ENCODE measurements at places on chromosomes 13 and 19.

DNA sequence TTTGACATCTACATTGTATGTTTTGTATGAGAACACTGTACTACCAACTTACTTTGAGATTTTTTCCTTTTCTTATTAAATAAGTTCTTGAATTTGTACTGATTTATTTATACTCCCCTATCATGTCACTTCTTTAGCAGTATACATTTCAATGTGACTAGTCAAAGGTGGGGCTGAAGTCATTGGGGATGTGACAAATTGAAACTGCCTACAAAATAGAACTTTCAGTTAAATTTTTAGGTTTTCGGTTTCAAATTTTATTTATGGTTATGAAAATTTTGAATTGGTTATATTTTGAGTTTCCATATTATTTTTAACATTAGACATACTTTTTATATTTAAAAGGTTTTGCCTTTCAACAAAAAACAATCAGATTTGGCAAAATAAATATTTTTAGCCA is 221.6 kb downstream of the NBEA start:
- no peak for DNase-seq

GRCh38 chr19:8302734-8303133 is 5.4 kb downstream of the CD320 start:
- no peak for DNase-seq

DNA sequence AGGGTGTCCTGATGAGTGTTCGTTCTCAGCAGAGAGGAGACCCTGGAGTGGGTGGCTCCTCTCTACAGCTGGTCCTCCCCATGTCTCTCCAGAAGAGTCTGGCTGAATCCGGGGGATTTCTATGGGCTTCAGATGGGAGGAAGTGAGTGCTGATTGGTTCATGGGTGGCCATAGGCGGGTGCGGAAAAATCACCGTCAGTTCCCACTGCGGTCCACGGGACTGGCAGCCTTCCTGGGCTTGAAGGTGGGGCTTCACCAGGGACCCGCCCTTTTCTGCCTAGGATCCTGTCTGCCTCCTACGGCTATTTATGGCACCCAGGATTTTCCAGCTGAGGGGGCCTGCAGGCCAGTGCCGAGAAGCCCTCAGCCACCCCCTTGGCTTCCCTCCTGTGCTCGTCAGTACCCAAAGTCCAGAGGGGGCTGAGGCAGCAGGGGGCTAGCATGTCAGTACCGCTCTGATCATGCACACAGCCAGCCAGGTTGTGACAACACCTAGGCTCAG is 18.4 kb downstream of the CPB2 start:
- DNase-seq = no peak

DNA sequence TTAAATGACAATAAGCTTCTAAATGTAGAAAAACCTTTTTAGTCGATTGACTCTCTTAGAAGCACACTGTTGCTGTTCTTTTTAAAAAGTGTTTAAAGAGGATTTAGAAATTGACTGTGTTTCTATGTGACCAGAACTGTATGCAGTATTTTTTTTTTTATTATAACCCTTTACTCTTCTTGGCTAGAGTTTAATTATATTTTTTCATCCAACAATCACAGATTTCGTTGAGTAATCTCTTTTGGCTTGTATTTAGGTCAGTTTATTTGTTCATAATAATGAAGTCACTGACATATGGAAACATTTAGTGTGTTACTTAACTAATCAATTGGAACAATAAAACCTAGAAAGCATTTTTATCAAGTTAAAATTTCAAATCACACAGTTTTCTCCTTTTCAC is 19.9 kb downstream of the CSNK1A1L start:
- no peak for DNase-seq

GRCh38 chr13:52104624-52105023 is 24.2 kb downstream of the NEK5 start:
- no peak for DNase-seq

Data from activated gamma-delta T cell (primary cell).